ENCODE measurements at places on chromosomes 1 and 21.

DNA sequence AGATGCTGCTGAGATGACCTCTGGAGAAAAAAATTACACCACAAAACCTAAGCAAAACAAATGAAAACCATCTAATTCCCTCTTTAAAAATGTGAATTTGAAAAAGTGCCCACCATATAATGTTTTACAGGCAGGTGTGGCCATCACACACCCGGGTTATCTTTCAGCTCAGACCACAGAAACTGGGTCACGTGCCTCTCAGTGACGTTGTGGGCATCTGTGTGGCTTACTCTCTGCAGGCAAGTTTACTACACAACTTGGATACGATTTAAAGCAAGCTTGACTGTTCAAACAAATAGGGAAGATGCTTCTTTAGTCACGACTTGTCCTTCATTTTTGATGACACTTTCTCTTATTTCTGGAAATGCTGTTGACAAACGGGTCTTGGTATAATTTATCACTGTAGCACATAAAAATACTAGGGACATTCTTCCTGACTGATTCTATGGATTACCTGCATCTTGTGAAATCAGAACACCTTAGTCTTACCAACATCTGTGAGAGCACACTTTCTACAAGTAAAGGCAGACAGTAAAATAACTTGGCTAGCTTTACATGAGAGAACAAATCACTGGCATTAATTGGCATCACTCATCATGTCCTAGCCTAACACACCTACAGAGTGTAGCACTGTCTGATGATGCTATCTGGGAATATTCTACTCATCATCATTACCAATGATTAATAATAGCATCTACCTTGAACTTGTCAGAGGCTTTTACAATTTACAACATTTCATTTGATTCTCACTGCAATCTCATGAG is 89.3 kb upstream of the EDEM3 start:
- DNase-seq: peak; percentile 20

- DNase-seq: no peak
Observed at GRCh38 chr1:94901841-94902240, 25.1 kb downstream of the CNN3 start.

DNA sequence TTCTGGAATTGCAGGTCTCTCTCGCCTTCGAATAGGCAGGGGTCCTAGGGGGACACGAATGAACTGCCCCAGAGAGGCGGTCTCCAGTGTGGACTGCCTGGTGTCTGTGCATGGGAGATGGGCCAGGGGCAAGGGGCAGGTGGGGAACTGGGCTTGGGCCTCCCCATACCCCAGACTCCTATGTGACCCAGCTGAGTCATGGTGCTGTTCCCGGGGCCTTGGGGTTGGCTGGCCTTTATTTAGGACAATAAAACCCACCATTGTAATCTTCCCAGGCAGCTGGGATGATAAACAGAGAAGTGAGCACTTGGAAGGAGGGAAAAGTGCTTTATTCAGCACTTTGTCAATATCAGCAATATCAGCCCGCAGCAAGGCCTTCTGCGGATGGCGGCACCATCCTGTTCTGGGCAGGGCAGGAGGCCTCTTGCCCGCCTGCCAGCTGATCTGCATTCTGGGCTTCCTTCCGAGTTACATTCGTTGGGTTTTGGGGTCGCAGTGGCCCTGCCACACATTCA is 209.0 kb upstream of the TMEM51 start:
- no peak for DNase-seq

DNA sequence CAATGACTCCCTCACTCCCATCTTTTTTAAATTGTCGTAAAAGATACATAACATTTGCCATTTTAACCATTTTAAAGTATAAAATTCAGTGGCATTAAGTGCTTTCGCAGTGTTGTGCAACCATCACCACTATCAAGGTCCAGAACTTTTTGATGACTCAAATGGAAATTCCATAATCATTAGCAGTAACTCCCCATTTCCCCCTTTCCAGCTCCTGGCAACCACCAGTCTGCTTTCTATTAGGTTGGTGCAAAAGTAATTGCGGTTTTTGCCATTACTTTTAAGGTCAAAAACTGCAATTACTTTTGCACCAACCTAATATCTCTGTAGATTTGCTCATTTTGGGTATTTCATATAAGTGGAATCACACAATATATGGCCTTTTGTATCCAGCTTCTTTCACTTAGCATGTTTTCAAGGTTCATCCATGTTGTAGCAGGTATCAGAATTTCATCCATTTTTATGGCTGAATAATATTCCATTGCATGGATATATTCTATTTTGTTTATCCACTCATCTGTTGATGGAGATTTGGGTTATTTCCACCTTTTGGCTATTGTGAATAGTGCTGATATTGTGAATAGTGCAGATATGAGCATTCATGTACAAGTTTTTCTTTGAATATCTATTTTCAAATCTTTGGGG is 159.7 kb downstream of the HIVEP3 start:
- DNase-seq: no peak

DNA sequence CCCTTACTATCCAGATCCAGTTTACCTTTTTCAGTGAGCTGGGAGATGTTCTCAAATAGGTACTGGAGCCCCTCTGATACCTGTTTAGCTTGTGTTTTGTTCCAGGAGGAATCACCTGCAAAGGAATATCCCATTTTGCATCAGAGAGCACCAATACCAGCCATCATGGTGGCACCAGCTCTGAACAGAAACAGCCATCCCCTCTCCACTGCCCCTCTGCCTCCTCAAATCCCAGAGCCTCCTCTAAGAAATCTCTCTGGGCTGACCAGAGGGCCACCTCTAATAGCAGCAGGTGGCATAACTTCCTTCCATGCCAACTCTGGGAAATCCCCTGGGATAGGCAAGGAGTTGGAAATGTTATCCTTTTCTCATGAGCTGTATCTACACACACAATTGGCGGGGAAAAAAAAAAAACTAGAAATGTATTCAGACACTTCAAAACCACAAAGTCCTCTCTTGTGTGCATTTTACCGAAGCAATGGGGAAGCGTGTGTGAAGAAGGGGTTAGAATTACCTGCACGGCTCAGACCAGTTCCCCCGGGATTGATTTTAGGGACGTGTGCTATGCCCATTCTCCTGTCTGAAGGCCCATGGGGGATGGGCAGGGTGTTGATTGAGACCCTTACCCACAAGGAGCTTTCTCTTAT is 2.4 kb downstream of the PGLYRP4 start:
- no peak for DNase-seq

DNA sequence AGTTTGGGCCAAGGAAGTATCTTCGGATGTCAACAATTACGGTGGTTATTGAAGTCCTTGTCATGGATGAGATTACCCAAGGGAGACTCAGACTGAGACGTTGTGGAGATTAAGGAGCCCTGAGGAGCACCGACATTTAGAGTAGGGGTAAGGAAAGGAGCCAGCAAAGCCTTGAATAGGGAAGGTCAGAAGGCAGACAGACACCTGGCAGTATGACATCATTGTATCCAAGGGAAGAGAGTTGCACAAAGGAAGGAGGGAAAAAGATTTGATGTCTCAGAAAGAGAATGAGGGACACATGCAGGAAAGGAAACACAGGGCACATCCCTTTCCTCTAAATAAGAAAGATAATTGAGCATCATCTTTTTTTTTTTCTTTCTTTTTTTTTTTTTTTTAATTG is 11.7 kb downstream of the LAMC2 start:
- no peak for DNase-seq

DNA sequence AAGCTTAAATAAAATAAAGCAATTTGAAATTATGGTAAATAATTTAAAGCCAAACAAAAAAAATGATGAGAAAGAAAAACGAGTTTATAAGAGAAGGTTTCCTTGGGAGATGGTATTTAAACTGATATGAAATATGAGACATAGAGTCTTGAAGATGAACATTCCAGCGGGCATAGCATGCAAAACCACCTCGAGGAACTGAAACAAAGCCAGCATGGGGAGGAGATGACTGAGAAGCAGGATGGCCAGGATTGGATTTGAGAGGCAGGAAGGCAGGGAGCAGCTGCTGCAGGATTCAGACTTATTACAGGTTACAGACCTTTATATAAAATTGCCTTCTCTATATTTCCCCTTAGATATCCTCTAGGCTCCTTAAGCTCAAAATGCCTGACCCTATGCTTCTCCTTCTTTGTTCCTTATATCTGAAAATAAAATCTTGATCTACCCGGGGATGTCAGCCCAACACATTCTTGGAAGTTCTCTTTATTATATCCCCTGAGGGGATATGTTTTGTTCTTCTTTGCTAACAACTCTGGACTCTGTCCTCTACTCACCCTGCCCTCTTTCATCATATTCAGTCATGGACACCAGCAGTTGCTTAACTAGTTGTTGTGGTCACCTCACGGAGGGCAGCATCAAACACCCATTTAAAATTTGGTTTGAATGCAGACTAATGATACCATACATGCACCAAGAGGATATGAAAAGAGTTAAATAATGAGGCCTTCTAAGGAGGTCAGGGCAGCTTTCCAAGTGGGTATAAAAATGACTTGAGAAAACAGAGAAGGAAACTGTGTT is 719.1 kb upstream of the B3GALT2 start:
- no peak for DNase-seq

- DNase-seq: no peak
Observed at GRCh38 chr1:241950390-241950789, 7.2 kb upstream of the BECN2 start.
